ENCODE measurements at places on chromosomes 16 and 17.

DNA sequence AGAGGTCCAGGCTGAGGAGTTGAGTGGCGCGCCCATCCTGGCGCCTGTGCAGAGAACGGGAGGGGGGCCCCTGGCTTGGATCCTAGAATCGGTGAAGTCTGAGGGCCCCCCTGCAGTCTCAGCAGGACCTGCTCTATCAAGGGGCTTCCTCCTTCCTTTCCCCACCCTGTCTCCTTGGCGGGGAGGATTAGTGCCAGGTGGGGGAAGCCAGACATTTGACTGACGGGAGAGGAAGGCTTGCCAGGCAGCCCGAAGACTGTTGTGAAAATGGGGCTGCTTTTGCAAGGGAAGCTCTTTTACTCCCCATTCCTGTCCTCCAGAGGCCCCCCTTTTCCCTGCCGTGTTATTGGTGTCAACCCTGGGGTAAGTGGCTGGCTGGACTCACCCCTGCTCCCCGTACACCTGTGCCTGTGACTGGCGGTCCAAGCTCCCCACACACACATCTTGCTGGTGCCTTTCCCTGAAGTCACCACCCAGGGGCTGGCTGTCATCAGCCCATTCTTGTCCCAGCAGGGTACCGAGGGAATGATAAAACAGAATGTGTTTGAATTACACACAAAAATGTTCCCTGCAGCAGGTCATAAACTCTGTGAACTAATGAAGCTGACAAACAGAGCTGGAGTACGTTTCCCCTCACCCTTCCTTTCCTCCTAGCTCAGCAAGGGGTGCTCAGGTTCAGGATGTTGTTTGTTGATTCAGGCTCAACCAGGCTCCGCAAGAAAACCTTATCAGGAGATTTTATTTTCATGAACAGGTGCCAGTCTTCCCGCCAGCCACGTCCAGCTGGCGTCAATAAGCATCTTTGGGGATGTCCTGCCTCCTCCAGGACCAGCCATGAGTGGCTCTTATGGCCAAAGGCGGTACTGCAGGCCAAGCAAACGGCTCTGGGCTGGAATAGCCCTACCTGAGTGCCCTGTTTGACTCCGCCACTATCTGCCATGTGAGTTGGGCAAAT lies 4.4 kb upstream of the ARMC7 start:
- DNase-seq = peak; percentile 49

- DNase-seq = peak; percentile 69
Measured at GRCh38 chr17:60139438-60140285, 10.1 kb upstream of the CA4 start.

DNA sequence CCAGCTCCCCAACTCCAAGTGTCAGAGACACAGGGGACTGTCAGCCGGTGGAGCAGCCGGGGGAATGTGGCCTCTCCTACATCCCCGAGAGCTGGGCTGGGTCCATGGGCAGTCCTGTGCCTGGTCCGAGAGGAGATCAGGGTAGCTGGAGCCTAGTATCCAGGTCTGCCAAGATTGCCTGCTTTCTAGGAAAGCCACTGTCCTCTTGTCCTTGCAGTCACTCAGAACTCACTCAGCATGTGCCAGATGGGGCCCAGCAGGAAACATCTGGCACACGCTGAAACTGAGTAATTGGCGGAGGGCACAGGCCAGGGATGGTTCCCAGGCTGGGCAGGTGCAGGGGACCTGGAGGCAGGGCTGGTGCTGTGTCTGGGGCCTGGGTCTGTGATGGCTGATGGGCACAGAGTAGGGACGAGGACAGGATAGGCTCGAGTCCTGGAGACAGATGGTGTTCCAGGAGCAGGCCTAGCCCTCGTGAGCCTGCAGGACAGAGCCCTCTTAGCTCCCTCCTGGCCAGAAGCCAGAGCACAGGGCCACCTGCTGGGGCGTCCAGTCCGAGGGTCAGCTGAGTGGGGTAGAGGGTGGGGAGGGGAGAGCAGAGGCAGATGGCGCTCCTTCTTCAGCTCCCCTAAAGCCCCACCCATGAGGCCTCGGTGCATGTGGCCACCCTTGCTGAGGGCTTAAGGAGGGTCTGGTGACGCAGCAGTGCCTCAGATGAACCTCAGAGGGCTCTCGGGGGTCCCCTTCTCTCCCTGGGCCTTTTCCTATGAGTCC lies 31.1 kb downstream of the ADCY7 start:
- no peak for DNase-seq

DNA sequence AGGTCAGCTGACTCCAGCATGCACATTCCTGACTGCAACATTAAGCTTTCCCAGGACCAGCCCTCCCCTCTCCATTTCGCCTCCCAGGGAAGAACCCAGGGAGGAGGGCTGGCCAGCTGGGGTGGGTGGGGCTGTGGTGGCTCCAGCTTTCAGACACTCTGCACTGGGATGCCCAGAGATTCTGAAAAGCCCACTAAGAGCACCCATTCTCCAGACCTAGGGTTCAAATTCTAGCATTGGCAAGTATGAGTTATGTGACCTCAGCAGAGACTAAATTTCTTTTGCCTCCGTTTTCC lies 7.8 kb downstream of the DLX3 start:
- no peak for DNase-seq

- DNase-seq = no peak
Measured at GRCh38 chr16:85637061-85637807, 24.1 kb downstream of the GSE1 start.

DNA sequence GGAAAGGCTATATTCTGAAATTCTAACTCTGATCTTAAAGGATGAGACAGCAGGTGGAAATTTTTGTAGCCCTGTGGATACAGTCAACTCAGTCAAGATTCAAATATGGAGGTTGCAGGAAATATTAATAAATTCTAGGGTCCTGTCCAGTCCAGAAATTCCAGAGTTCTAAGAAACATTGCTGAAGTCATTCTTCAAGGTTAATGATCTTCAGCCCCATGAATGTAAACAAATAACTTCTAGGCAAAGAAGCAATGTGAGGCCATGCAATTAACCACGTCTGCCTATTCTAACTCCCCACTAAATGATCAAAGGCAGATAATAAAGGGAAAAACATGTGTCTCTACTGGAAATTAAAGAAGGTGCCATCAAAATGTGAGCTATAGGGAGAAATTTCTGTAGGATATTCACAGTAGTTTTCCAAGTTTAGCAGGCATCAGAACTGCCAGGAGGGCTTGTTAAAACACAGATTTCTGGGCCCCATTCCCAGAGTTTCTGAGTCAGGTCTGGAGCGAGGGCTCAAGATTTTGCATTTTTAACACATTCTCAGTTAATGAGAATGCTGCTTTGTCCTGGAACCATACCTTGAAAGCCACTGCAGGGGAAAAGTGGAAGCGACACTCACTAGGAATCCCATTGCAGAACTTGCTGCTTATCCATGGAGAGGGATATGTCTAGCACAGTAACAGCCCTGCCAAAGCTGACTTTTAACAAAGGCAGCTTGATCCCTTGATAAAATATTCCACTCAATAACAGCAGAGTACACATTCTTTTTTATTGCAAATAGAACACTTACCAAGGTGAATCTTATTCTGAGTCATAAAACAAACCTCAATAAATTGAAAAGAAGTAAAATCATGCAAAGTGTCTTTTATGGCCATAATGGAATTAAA lies 61.8 kb downstream of the DNAH3 start:
- peak; percentile 20 for DNase-seq

- DNase-seq = no peak
Measured at GRCh38 chr17:62089334-62089733, 24.3 kb upstream of the MED13 start.

GRCh38 chr16:69315486-69316311 lies 4.5 kb downstream of the VPS4A start:
- no peak for DNase-seq

DNA sequence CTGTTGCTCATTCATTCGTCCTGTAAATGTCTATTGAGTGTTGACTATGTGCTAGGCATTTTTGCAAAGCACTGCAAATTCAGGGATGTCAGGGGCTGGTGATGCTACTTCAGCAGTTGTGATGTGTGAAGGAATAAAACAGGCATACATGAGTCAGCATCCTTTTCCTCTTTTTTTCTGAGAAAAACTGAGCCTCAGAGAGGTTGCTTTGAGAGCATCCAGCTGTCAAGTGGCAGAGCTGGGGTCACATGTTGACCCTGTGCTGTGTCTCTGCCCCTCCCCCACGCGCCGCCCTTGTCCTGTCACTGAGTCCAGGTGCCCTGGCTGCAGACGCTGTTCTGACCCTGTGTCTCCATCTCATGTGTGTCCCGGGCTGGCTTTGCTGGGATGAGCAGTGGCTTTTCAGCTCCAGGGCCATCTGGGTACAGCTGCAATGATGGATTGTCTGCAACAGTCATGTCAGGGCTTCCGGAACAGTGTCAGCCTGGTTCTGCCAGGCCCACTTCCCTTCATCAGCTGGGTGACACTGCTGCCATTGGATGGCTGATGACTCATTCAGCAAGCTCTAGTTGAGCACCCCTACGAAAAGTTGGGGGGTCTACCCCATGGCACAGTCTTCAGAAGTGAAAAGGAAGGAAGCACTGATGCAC lies 14.9 kb downstream of the SEC14L5 start:
- no peak for DNase-seq

GRCh38 chr17:37848690-37849616 lies 75.3 kb upstream of the TBC1D3K start:
- peak; percentile 39 for DNase-seq

DNA sequence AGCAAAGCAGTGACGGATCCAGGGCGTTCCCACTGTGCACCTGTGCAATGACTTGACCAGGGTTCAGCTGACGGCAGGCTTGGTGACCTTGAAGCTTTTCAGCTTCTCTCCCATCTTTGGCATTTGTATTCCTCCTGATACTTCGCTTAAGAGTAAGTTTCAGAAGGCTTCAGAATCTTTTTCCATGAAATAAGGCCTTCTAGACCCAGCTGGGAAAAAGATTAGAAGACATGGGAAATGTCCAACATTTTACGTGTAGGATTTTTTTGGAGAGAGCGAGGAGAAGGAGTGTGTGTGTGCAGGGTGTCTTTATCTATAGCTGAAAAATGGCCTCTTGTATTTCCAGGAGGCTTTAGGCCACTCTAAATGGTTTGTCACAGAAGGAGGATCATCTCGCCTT lies 104.1 kb downstream of the BANP start:
- no peak for DNase-seq

DNA sequence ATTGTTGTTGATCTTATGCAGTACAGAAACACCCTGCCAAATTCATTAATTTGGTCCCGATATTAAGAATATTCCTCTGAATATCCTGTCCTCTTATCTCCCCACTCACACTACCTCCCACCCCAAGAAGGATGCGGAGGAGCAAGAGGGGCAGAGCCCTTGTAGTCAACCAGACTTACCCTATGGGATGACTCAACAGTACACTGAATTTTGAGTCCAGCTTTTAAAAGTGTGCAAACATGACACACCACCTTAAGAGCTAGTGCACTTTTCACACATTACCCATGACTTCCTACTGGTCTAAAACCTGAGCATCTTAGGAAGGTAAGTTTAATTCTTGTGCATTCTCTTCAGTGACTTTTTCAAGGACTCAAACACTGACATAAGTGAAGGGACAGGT lies 9.5 kb downstream of the USP22 start:
- DNase-seq = no peak

- peak; percentile 41 for DNase-seq
Measured at GRCh38 chr17:42387661-42388380, 421 bp downstream of the STAT3 start.

- DNase-seq = no peak
Measured at GRCh38 chr16:75195811-75196790, 10.9 kb downstream of the CTRB2 start.

DNA sequence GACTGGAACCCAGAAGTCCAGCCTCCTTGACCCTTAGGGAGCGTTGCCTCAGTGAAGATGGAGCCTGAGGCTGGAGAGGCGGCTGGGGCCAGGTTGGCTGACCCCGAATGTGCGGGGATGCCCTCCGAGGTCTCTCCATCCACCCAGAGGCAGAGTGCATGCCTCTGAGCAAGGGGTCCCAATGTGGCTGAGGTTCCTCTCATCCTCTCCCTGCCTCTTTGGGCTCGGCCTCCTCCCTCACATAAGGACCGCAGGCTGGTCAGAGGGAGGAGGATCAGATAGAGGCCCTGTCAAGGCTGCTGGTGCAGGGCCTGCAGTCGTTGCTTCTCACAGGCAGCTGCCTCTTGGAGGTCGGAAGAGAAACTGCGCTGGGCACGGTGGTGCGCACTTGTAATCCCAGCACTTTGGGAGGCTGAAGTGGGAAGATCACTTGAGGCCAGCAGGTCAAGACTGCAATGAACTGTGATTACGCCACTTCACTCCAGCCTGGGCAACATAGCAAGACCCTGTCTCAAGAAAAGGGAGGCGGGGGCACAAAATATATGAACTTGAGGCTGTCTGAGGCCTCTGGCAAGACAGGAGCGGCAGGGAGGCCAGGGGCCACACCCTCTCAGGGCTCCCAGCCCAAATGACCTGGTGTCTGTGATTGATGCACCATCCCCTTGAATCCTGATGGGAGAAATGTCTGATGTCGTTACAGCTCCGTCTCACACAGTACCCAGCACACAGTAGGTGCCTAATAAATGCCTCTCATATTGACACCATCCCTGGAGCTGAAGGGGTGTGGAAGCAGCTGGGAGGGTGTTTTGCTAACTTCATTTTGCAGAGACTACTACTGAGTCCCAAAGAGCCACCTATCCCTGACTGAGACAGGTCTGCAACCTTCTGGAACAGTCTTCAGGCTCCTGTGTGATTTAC lies 220.1 kb upstream of the GSE1 start:
- no peak for DNase-seq

DNA sequence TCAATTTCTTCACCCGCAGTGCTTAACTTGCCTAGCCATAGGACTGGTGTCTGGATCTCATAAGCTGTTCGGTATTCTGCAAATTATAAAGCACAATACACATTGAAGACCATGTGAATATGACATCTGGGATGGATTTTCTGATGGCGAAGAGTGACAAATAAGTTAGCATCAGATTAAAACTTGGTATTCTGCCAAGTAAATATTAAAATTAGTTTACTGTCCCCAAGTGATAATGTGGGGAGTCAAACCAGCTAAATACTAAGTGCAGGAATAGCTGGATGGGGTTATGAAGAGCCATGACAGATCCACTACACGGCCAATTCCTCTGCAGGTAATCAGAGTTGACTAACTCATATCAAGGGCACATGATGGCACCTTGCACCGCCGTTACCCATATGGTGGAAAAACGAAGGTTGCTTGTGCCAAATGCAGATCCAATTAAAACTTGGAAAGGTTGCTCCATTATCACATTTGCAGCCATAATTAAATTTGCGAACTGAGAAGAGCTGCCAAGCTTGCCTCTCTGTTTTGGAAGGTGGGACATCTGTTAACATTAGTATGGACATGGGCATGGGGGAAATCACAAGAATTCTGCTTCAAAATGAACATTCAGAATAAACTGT lies 114.9 kb upstream of the TOM1L1 start:
- DNase-seq = no peak

DNA sequence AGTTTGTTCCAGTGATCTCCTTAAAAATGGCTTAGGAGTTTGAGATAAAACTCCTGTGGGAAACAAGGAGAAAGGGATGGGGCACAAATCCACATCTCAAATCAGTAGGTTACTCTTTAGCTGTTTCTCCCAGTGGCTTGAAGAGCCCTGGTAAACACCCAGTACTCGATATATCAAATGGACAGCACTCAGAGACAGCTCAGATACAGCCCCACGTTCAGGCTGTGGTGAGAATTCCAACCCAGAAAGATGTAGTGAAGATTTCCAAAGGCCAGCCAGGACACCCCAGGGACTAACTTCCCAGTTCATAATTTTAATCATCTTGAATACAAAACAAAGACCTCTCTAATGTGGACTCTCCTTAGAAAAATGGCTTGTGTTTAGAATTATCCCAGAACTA lies 6.4 kb upstream of the VEZF1 start:
- no peak for DNase-seq

GRCh38 chr16:15672514-15673167 lies 22.6 kb downstream of the NDE1 start:
- DNase-seq = peak; percentile 99

- no peak for DNase-seq
Measured at GRCh38 chr16:56534847-56535383, 15.1 kb upstream of the BBS2 start.

GRCh38 chr16:50246299-50247122 lies 19.8 kb upstream of the ADCY7 start:
- no peak for DNase-seq
